Foreskin keratinocyte (primary cell): ENCODE measurements at places on chromosomes 12 and 14.

DNA sequence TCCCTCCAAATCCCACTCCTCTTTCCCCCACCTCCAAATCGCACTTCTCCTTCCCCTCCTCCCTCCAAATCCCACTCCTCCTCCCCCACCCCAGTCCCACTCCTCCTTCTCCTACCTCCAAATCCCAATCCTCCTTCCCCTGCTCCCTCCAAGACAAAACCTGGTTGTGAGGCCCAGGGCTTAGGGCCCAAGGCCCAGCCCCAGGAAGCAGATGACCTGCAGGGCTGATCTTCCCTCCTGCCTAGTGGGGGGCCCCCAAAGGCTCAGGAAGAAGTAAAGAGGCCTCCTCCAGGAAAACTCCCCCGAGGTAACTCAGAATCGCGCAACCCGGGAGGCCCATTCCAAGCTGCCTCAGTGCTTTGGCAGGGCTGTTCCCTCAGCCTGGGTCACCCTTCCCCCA, 34.4 kb downstream of the NCOR2 start:
- DNase-seq: no peak

DNA sequence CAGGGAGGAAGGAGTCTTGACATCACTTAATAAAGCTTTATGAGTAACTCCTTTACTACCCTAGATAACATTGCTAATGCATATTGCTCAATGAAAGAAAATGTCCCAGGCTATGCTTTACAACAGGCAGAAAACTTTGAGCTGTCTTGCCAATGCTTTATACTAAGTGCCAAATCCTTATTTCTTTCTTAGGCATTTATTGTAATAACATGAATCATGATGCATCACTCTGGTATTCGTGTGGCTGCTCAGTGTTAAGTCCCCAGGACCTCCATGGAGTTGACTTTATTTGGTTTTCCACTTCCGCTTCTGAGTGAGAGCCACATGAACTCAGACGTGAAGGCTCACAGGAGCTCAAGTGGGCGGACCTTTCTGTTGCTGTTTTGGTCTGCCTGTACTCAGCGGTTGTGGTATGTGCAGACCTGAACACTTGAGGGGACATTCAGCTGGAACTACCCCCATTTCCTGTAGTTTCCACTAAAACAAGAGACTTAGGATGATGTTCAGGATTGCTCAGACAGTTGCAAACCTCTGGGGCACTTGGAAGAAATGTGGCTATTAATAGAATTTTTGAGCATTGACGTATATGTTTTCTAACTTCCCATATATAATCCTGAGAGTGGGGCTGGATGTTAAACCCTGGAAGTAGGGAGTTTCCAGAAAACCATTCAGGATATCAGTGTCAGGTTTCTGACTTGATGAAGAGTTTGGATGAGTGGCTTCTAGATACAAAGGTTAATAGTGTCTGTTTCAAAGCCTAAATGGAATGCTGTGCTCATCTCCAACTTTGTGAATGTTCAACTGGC, 258.6 kb downstream of the MSRB3 start:
- peak; percentile 100 for DNase-seq

GRCh38 chr12:95740751-95741150, 49.8 kb downstream of the NTN4 start:
- peak; percentile 83 for DNase-seq

DNA sequence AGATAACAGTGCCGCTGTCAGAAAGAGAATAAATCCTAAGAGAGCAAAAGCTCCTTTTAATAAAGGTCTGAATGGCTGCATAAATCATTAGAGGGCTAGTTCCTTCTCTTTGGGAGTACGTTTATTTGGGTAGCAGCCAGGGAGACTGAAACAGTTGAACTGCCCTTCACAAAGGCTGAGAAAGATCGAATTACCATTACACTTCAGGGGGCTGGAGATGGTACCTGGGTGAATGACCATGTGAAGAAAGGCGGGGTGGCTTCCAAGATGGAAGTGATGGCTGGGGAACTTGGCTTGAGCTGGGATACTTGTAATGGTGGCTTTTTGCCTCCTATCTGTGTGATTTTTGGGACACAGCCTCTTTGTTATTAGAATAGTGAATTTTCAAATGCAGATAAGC, 1.7 kb upstream of the FGD4 start:
- no peak for DNase-seq

DNA sequence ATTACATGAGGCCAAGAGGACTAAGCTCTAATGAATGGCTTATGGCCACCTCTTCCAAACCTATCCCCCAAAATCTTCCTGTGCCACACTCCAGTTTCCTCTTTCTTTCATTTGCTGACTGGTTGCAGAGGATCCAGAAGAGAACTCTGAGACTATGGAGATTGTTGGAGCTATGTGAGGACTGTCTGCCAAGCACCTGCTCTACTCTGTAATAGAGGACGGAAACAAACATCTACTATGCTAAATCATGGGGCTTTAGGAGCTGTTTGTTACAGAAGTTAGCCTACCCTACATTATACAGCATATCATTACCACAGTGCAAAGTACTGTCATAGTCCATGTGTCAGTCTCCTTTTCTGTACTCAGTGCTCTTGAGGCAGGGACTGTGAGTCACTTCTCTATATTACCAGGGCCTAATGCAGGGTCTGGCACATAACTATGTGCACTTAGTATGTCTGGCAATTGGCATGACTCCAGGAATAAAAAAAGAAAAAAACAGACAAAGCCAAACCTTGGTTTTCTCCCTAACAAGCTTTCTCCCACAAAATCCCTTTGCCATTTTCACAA, 95.1 kb downstream of the RPAP3 start:
- no peak for DNase-seq

DNA sequence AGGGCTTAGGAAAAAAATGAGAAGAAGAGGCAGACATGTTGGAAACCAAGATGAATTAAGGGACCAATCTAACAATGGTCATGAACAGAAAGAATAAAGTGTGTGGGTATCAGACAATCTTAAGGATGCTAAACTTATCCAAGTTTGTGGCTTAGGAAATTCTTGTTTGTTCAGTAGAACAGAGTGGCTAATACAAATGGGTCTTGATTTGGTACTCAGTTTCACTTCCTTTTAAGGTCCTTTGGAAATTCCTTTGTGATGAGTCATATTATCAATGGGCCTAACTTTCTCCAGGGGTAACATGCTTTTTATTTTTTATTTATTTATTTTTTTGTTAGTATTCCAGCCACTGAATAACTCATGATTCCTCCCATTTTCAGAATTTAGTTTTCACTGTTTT, 1154.7 kb upstream of the FLRT2 start:
- DNase-seq: peak; percentile 11

DNA sequence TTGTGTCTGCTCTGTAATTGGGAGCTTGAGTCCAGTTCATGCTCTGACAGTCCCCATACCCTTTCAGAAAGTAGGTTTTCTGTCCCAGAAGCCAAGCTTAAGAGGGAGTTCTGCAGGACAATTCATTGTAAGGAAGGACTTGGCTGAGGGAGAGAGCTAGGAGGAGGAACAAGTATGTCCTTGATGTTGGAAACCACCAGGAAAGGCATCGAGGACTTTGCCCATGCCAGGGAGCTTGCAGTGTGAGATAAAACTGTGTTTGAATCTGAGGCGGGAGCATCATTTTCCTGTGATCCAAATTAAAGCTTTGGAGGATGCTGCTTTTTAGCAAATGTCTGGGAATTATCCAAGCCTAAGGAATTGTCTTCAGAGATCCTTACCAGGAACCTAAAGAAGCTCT, 175.3 kb downstream of the EMP1 start:
- DNase-seq: no peak

- no peak for DNase-seq
These were observed 131.8 kb downstream of the KITLG start for GRCh38 chr12:88448337-88448915.

DNA sequence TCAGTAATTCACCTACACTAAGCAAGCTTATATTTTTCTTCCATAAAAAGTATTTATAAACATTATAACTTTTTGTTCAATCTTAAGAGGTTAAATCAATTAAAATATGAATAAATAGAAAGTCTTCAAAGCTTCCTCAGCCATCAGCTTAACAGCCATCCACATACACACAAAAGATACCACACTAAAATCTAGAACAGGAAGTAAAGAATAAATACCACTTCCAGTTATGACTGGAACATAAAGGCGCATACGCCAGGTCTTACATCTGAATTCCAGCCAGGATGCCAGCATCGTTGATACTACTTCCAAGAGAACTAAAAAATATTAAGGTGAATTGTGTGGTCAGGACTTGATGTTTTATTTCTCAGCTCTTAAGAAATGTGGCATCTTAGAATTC, 17.0 kb downstream of the SIX1 start:
- no peak for DNase-seq

GRCh38 chr14:68665131-68665530, 127.7 kb downstream of the ZFP36L1 start:
- no peak for DNase-seq

GRCh38 chr12:113782873-113783272, 183.3 kb downstream of the RBM19 start:
- no peak for DNase-seq

DNA sequence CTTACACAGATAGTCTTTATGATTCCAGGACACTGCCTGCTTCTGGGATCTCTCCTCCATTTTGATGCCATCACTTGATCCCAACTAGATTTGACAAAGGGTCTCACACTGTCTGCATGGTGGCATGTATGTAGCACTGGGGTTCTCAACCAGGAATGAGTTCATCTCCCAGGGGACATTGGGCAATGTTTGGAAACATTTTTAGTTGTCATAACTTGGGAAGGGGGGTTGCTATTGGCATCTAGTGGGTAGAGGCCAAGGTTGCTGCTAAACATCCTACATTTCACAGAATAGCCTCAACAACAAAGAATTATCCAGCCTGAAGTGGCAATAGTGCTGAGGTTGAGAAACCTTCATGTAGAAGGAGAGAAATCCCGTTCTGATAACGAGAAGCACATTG, 376.2 kb downstream of the DPF3 start:
- no peak for DNase-seq

- DNase-seq: no peak
These were observed 123.6 kb downstream of the SMOC1 start for GRCh38 chr14:70002589-70003346.
